ENCODE measurements at places on chromosomes 1 and 21.
A peak's percentile ranks its signal among the peaks of the same experiment; 100 is the strongest.

- DNase-seq, result no peak
Measured at GRCh38 chr1:234605399-234605982, 4.5 kb downstream of the IRF2BP2 start.

DNA sequence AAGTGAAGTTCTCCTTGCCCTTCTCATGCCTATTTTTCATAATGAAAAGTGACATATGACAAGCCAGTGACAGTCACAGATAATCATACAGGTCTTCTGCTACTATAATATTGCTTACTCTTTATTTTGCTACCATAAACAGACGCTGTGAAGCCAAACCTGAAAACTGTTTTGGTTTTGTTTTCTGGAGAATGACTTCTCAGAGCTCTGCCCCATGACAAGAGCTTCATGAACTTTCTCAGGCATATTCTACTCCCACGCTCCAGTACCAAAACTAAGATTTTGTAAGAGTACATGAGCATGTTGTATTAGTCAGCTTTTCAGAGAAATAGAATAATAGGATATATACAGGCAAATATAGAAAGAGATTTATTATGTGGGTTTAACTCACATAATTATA lies 64.3 kb upstream of the VTCN1 start:
- DNase-seq, result no peak

GRCh38 chr1:62175568-62176179 lies 19.0 kb upstream of the L1TD1 start:
- peak; percentile 55 for DNase-seq

DNA sequence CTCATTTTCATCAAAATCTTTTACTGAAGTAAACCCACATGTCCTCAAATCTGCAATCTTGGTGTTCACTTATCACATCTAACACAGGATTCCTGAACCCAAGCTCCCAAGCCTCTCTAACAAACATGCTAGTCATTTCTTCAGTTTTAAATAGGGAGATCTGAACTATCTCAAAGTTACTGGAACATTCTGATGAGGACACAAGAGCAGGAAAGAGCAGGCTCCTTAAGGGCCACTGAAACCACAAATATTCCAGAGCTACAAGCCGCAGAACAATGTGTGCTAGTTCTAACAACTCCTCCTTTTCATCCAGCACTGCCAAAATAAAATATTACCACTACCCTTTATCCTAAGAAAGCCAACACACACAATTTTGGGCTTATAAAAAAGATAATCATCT lies 38.9 kb downstream of the WARS2 start:
- DNase-seq, result no peak

DNA sequence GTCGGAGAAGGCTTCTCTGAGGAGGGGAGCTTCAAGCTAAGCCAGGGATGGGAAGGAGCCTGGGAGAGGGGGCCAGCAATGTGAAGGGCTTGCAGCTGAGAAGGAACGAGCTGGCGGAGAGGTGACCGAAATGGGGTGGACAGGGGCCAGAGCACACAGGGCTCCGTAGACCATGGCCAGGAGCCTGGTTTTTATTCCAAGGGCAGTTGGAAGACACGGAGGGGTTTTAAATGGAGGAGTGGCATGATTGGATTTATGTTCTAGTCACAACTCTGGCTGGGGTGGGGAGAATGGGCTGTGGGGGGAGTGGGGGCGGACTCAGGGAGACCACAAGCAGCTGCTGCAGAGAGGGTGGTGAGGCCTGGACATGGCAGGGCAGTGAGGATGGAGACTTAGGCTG lies 5.1 kb upstream of the EPS8L3 start:
- no peak for DNase-seq

- DNase-seq, result peak; percentile 56
Measured at GRCh38 chr1:211327346-211327921, 801 bp downstream of the TRAF5 start.

DNA sequence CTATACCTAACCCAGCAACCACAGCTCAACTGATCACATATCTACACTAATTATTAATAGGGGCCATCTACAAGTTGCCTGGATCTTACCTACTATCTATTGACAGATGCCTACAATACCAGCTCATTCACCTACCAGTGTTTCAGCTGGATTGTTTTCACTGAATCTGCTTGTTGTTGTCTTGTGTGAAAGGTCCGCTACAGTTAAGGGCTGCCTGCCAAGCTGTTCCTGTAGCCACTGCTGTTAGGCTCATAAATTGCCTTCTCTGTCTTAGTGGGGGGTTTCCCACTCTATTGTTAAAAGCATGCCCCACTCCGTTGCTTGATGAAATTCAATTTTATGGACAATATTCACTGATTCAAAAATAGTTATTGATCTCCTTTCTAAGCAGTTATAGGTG lies 199.7 kb upstream of the TMPRSS15 start:
- no peak for DNase-seq

- no peak for DNase-seq
Measured at GRCh38 chr1:203081465-203082230, 4.2 kb downstream of the MYOG start.

- DNase-seq, result no peak
Measured at GRCh38 chr1:70440642-70441391, 29.7 kb downstream of the CTH start.

DNA sequence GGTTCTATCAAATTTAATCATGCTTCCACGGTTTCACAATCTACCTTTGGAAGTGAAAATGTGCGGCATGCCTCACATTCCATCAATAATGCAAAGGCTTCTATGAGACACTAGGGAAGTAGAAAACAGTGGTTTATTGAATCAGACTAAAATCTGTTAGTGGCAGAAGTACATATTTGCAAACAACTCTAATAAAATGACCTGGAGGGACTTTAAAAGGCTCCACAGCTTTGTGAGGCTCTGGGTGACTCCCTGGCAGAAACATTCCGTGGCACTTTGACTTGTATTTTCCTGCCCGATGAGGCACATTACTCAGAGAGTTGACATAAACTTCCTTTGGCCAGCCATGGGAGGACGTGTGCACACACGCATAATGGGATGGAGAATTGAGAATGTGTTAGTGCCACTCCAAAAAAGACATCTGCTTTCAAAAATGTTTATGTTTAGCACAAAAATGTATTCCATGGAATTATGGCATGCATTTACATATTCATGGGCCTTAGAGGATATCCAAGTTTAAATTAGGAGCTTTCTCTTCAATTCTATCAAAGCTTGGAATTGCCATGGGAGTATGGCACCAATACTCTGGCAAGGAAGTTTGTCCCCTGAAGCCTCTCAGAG lies 60.0 kb upstream of the SSX2IP start:
- DNase-seq, result no peak

- DNase-seq, result peak; percentile 53
Measured at GRCh38 chr1:228691926-228692325, 43.4 kb upstream of the RHOU start.

DNA sequence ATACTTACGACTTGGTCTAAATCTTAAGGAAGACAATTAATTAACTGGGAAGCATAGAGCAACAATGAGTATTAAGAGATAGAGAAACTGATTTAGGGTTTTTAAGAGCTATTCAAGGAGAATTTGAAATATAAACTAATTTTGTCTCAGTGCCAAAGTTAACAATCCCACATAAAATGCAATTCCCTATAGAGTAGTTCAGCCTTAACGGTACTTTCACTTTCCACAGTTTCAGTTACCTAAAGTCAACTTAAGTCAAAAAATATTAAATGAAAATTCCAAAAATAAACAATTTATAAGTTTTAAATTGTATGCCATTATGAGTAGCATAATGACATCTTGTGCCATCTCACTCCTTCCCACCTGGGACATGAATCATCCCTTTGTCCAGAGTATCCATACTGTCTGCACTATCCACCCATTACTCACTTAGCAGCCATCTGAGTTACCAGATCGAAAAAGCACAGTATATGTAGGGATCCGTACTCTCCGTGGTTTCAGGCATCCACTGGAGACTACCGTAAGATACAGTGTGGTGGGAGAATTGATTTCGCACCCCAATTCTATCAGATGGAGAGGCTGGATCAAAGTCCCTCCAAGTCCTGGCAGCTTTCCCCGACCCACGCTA lies 4.8 kb upstream of the SARS1 start:
- DNase-seq, result no peak

DNA sequence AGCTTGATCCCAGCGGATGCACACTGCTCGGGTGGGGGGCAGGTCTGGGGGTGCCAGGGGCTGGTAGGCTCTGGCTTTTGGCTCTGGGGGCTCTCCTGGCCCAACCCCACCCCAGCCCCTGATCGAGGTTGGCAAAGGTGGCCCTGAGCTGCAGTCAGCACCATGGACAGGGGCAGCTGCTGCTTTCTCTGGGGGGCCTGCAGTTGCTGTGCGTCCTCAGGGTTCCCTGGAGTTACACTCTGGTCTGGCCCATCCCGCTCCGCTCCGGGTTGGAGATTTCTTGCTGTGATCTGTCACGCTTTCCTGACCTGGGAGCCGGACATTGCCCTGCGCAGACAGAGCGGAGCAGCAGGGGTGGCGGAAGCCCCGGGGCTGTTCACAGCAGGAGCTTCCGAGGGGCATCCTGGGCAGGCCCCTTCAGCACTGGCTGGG lies 8.0 kb upstream of the PLCH2 start:
- DNase-seq, result no peak

- no peak for DNase-seq
Measured at GRCh38 chr1:237961754-237962153, 71.0 kb upstream of the ZP4 start.

DNA sequence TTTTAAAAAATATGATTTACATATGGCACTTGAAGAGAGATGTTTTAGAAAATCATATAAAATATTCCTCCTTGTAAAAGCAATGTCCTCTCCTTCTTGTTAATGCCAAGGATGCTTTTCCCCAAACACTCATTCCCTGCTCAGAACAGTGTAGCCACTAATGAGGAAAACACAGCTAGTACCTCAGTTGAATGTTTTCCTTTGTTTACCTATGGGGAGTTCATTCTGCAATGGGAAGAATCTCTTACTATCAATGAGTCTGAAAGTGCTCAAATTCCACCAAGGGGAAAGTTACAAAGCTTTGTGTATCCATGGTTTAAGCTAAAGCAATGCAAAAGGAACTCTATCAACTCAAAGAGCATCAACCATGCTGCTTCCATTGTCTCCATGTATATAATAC lies 221.9 kb upstream of the ADGRL2 start:
- DNase-seq, result no peak

GRCh38 chr1:200238311-200238710 lies 171.5 kb downstream of the ZNF281 start:
- DNase-seq, result no peak

GRCh38 chr1:97351846-97352245 lies 569.0 kb downstream of the DPYD start:
- DNase-seq, result no peak

GRCh38 chr1:175277783-175278733 lies 85.5 kb upstream of the KIAA0040 start:
- DNase-seq, result no peak

- no peak for DNase-seq
Measured at GRCh38 chr1:55374801-55375616, 159.8 kb upstream of the USP24 start.

GRCh38 chr1:2257245-2257627 lies 29.1 kb downstream of the SKI start:
- DNase-seq, result no peak

- DNase-seq, result no peak
Measured at GRCh38 chr1:147717706-147718097, 42.7 kb downstream of the GJA5 start.

GRCh38 chr1:15870421-15870820 lies 22.9 kb downstream of the SPEN start:
- no peak for DNase-seq

GRCh38 chr1:38331496-38332210 lies 285.1 kb upstream of the POU3F1 start:
- no peak for DNase-seq

DNA sequence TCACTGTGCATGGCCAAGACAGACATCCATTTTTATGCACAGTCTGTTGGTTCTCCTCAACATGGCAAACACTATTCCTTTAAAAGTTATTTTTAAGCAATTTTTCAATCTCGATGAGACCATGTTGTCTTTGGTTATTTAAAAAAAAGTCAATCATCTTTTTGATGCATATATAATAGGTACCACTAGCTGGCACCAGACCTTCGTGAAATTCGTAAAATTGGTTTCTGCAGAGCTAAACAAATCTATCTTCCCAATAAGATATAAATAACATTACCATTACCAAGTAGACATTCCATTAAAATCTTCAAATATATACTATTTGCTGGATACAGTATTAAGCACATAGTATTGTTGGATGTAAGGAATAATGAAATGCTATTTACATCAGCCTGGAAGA lies 220.0 kb upstream of the GREM2 start:
- no peak for DNase-seq

- peak; percentile 61 for DNase-seq
Measured at GRCh38 chr1:150151291-150152181, 1.8 kb downstream of the PLEKHO1 start.

DNA sequence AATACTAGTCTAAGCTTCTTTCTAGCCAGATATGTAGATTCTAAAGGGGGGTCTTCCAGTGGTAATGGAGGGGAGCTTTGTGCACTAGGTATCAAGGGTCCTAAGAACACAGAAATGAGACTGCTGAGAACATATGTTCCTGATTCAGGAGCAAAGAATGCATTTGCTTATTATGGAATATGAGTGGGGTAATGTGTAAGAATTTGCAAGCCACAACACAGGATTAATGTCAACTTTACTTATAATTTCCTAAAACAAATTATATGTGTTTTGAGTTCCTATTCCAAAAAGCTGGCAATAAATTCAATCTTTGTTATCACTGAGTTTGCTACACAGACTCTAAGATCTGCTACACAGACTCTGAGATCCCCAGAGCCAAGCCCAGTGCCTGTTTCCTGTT lies 357.0 kb upstream of the PTBP2 start:
- DNase-seq, result no peak

GRCh38 chr1:45008076-45008475 lies 3.0 kb downstream of the HECTD3 start:
- no peak for DNase-seq

DNA sequence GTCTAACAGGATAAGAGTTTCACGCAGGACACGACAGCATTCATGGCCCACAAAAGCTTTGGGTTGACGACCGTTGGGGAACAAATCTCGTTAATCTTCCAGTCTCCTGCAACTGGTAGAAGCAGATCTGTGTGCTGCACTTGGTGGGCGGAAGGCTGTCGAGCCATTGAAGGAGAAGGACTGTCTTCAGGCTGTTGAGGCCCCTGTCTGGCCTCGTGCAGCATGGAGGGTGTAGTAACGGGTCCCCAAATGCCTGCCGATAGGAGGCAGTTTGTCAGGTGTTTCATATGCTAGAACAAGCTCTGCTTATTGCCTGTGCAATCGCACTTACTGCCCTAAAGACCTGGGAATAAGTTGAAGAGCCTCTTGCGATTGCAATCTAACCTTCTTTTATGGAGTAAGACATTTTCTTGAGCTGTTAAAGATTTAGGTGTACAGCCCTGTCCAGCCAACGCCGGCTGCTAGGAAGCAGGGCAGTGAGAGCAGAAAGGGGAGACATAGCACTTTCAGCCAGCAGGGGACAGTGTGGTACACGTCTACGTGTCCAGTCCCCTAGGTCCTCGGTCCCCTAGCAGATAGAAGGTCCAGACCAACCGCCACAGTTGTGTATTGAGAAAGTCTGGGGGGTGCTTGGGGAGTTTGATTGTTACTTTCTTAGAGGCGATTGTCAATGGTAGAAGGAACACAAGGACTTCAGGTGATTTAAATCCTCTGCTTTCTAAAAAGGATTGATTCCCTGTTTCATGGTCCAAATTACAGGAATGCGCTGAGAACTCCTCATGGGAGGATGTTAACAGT lies 102.3 kb upstream of the TMPRSS2 start:
- peak; percentile 22 for DNase-seq

GRCh38 chr1:208903251-208903905 lies 659.2 kb upstream of the PLXNA2 start:
- no peak for DNase-seq

GRCh38 chr1:42282867-42283583 lies 52.0 kb downstream of the FOXJ3 start:
- peak; percentile 46 for DNase-seq

- DNase-seq, result no peak
Measured at GRCh38 chr1:59027177-59027576, 243.3 kb upstream of the JUN start.

All from activated CD4-positive, alpha-beta T cell treated with anti-CD3 and anti-CD28 coated beads, Interleukin-2, Interleukin-6, amounts not matched to agents 100 ng/mL and 50 ng/mL, durations not matched to agents 16 hours and 8 hours (primary cell).